ENCODE measurements at places on chromosomes 7 and 10.

DNA sequence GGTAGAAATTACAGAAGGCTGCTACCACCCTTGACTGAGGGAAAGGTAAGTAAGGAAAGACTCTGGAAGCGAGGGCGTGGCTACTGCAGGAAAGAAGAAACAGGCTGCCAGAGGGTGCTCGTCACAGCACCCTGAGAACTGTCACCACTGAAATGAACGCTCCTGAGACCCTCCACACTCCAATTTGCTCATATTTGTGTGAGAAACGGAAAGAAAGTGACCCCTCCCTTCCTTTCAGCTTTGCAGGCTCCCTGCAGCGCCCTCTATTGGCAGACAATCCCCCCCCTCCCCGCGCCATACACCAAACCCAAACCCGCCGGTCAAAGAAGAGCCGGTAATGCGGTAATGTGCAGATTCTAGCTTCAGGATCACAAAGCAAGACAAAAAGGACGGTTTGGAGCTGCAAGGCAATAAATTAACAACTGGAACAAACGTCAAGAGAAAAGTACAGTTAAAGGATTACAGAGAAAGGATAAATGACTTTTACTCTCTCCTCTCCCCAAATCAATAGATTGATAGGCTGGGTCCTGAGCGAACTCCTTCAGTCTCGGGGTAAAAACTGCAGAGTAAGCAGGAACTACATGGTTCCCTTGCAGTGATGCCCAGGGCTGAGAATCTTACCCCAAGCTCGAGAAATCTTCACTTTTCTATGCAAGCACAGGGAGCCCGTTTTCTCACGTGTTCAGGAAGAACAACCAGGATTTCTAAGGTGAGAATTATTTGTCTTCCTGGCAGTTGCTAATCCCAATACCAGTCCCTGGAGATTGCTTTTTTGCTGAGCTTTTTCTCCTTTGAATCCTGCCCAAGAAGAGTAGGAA is 47.6 kb downstream of the STEAP1B start:
- no peak for DNase-seq

DNA sequence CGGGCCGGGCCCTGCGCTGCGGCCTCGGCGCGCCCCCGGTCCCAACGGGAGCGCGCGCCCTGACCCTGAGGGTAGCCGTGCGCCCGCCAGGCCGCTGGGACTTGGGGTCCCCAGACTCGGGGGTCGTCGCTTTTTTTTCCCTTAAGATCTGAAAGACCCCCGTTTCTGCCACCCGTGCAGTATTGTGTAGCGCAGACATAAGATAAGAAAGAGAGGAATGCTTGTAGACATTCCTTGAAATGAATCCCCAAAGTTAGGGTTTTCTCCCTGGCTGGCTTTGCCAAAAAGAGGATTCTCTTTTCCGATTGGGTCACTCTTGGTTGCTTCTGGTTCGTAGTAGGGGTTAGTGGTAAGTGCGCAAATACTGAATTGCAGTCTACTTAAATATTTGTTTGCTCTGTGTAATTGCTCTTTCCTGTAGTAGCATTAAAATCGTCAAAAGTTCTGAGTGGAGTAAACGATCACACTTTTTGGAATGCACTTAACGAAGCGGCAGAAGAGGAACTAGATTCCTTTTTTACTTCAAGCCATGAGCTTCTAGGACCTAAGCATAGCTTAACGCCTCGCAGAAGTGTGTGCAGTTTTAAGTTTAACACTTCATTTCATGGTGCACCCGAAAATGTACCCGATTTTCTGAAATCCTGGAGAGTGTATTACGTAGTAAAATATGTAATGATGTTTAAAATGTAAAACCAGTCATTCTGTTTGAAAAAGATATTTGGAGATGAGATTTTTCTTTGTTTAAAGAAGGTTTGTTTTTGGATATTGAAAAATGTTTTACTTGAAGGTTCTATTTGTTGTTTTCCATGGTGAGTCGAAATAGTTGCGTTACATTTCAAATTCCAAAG is 1.3 kb downstream of the CUL1 start:
- no peak for DNase-seq

DNA sequence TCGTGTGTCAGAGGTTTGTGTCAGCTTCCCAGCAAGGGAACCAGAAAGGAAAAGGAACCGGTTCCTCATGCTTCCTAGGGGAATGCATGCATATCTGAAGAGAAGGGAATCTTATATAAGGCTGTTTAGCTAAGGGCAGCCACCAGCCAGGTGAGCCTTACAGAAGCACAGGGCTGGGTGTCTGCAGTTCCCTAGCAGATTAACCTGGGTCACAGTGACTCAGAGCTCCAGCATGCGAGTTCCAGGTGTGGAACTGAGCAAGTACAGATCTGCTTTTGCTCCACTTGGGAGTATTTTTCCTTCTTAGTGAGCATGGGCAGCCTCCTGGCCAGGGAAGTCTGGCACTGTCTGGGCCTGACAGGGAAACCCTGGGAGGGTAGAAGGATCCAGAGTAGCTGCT is 957 bp upstream of the ANKRD2 start:
- no peak for DNase-seq

DNA sequence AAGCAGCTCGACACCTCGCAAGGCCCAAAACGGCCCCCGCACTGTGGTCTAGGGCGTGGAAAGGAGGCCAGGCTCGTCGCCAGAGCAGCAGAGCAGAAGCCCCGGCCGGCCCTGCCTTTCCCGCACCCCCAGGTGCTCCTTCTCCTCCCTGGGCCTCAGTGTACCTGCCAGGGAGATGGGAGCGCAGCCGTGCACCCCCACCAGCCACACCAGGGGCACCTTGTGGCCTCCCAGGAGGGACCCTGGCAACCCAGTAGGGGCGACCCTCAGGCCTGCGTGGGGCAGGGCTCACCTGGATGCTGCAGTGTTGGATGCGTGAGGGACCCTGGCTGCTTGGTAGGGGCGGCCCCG is 9.5 kb downstream of the PDGFA start:
- DNase-seq, result no peak

DNA sequence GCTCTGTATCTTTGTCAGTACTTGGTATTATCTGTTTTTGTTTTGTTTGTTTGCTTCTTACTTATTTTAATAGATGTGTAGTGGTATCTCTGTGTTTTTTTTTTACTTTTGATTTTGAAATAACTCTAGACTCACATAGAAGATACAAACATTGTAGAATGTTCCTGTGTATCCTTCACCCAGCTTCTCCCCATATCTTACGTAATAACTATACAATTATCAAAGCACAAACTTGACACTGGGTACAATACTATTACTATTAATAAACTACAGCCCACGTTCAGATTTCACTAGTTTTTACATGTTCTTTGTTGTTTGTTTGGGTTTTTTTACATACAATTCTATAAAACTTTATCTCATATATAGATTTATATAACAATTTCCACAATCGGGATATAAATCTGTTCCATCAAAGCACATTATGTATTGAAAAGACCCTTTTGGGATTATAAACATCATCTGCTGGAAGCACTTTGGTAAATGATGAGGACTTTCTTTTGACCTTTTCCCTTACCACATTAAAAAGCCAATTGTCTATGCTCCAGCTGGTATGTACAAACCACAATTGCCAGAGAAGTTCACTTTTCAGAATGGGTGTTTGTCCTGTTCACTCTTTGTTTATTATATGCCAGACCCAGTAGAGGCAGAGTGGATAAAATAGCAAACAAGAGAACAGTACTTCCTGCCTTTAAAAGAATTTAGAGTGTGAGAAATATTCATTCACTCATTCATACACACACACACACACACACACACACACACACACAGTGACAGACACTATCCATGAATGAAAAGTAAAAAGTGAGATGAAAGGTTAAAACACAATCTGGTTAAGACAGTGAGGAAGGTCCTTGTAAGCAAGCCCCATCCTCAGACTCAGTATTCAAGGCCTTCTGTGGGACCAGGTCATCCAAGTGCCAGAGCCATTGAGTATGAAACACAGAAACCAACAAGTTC is 113.0 kb downstream of the SGMS1 start:
- no peak for DNase-seq

GRCh38 chr7:92205987-92206386 is 27.0 kb upstream of the LRRD1 start:
- DNase-seq, result no peak

DNA sequence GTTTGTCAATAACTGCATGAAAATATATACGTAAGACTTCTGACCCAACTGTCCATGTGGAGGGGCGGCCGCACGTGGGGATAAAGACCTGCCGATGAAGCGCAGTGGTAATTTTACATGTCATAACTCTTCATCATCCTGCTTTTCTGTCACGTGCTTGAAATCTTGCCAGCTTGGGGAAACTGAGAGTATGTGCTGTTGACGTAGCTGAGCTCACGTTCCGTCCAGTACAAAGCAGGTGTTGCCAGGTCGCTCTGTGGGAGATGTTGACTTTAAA is 105.1 kb downstream of the INPP5A start:
- DNase-seq, result no peak

DNA sequence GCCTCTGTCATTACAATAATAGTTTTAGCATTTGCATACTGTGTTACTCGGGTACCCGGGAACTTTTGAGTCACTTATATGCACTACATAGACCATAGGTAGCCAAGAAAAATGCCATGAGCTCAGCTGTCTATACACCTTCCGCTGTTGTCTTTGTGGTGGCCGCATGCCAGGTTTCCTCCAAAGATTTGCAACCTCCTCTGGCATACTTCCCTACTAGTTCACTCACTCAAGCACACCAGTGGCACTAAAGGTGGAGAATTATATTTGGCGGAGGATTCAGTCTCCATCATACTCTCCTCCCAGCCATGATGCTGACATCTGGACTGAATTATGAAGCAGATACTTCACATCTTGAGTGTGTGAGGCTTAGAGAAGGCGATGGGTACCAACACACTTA is 35.6 kb upstream of the GRB10 start:
- no peak for DNase-seq

GRCh38 chr7:118057404-118057803 is 126.6 kb upstream of the LSM8 start:
- no peak for DNase-seq

- no peak for DNase-seq
Observed at GRCh38 chr7:43112459-43112940, at the start of gene HECW1. HECW1 (plus strand) TSS chr7:43112647; CDS start chr7:43243906, 131,259 bp downstream.

GRCh38 chr7:84469034-84469433 is 274.4 kb upstream of the SEMA3A start:
- no peak for DNase-seq

DNA sequence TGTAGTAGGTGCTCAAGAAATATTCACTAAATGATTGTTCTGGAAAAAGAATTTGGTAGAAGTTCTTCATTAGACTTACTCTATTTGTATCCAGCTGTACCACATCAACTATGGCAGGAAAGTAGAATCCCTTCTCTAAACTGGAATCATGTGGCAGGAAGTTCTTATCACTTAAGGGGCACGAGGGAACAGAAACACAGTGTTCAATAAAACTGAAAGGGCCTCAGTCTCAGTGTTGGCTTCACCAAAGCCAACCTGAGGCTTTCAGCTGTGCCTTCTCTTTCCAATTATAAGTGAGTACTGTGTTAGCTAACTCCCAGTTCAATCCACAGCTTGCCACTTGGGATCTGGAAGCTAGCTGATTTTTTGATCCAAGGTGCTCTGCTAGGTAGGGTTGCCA is 257.6 kb upstream of the LRGUK start:
- no peak for DNase-seq

DNA sequence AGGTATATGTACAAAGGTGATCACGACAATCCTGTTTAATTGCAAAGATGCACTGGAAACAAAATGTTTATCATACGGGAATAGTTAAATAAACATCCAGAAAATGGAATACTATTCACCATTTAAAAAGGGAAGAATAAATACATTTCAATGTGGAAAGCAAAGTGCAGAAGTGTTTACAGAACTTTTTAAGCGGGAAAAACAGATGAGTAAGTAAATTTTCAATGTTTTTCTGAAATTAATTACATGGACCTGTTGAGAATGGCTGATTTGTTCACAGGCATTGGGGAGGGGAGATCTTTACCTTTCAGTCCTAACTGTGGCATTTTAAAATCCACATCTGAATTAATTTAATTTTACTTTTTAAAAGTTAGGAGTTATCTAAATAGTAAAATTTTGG is 7.1 kb downstream of the MTPN start:
- DNase-seq, result no peak

DNA sequence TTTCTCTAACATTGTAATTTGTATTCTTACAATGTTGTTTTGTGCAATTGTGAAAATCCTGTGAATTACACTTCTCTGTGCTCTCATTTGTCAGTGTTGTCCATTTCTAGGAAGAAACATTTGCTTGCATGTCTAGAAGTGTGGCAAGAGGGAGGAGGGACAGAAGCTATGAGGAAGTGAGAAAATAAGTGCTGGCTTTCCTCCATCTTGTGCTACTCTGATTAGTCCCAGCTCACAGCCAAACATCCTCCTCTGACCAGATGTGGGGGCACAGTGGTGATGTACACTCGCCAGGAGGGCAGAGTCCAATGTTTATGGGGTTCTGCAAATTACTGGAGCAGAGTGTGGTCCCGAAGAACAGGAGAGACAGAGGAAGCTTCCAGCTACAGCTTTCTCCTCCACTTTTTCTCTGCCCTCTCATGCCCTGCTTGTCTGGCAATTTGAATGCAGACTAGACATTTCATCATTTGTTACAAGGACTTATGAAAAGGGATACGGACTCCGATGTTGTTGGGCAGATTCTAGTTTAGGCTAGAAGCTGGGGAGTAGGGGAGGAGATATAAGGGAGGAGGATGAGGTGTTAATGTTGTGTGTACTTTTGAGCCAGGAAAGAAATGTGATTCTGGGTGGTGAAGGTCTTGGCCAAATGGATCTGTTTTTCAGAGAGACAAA is 131.0 kb upstream of the C1GALT1 start:
- DNase-seq, result no peak

DNA sequence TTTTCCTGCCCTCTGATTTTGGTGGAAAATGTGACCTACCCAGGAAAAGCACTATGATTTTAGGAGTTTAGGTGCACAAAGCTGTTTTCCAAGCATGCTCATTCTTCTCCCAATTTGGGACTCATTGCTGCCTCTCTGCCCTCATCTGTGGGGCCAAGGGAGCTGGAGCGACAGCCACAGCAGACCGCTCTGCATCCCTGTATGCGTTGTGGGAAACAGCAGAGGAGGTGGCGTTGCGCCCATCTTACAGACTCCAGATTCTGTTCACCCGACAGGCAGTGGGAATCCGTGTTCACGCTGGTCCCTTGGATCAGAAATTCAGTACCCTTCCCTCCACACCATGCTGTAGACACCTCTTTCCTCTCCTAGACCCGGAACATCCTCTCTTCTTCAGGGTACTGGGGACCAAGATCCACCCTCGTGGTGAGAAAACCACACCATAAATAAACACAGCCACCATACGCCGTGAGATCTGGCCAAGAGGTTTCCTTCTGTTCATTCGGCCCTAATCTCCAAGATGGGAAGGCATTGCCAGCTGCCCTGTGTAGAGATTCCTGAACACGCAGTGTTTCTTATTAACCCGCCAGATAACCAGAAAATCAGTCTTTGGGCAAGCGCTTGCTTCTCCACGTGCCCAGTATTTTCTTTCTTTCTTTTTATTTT is 87.9 kb downstream of the CUX1 start:
- no peak for DNase-seq

Data from NCI-H2107 (cell line).